ENCODE measurements at places on chromosomes 2 and 18. TPM values are rescaled to one million over a fixed set of nuclear protein-coding genes. Genes with fewer than 3 reads are reported as not detected.

GTF3C2 gene
- 74.2 TPM for total RNA-seq

USP37 gene
- 16.5 TPM for total RNA-seq

STON1 gene
- 15.7 TPM for total RNA-seq

- H3K36me3 ChIP-seq: peaks cover 3% of the 10 kb centered on the region
- peaks cover 22% of the 10 kb centered on the region for H3K4me1 ChIP-seq
- no peak overlapping the region for H3K27ac ChIP-seq
Observed at GRCh38 chr2:128285329-128285931, 33.2 kb downstream of the HS6ST1 start.

ACMSD gene
- total RNA-seq: not detected

DNA sequence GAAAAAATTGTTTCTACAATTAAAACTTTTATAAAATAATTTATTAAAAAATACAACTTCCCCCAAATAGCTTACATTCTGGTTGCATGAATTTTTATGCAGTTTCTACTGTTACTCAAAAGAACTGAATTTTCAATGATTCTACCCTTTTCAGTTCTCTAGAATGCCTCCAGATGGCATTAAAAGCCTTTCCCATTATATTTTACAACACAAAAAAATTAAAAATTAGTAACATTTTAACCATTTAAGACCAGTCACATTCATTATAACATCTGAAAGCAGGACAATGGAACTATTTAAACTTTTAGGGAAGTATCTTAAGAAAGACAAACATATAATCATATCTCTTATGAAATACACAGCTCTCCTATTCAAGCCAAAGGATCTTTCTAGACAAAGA lies 236.0 kb upstream of the REV1 start:
- peaks cover 8% of the 10 kb centered on the region for H3K36me3 ChIP-seq
- peaks cover 14% of the 10 kb centered on the region for H3K4me1 ChIP-seq
- H3K4me3 ChIP-seq: no peak overlapping the region
- DNase-seq: no peak

BMP10 gene
- not detected for total RNA-seq

DNA sequence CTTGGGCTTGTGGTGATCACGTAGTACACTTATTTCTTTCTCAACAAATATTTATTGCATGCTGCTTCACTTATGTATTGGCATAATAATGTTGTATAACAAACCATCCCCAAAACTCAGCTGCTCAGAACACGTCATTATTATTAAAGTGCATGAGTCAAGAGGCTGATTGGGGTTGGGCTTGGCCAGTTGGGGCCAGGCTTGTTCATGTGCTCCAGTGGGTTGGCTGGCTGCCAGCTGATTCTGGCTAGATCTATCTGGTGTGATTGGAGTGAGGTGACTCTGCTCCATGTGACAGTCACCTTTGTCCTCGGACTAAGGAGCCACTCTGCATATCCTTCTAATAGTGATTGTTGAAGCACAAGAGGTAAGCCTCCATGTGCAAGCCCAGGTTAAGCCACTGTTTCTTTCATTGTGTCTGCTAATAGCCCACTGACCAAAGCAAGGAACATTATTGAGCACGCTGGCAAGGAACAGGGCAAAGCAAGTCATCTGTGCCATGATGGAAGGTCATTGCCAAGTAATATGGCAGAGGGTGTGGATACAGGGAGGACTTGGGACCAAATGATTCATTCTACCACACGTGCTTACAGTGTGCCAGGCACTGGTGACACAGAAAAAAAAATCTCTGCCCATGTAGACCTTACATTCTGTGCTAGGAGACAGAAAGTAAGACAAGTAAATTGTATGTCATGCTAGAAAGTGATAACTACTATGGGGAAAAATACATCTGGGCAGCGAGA lies 63.3 kb upstream of the TMEM182 start:
- H3K27me3 ChIP-seq: peaks cover 4% of the 10 kb centered on the region
- no peak overlapping the region for H3K27ac ChIP-seq
- peaks cover 3% of the 10 kb centered on the region for H3K36me3 ChIP-seq
- H3K4me1 ChIP-seq: no peaks in the 10 kb centered on the region

- H3K4me3 ChIP-seq: no peak overlapping the region
- H3K4me1 ChIP-seq: no peaks in the 10 kb centered on the region
- H3K27me3 ChIP-seq: no peaks in the 10 kb centered on the region
- no peak overlapping the region for H3K27ac ChIP-seq
Observed at GRCh38 chr2:34534761-34535160, 935.7 kb upstream of the FAM98A start.
